Dermis blood vessel endothelial cell (primary cell): ENCODE measurements at places on chromosomes 7 and 10. TPM values are rescaled to one million over a fixed set of nuclear protein-coding genes. Genes with fewer than 3 reads are reported as not detected.

DNA sequence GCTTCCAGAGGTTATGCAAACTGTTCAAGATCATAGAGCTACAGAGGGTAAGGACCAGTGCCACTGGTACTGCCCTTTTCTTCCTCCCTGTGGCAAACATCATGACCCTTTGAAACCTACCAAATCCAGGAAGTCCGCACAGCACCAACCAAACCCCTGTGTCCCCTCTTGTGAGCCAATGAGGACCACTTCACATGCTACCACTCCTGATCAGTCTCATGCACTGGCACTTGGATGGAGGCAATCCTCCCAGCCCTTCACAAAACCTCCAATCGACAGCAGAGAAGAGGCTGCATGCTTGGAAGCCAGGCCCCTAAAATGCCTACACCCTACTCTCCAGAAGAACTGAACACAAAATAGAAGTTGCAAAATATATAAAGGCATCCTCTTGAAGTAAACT is 248.0 kb downstream of the TNS3 start:
- DNase-seq: no peak

- DNase-seq: peak; percentile 86
Measured at GRCh38 chr7:131859147-131859821, 302.9 kb upstream of the PODXL start.

ZNF12 gene
- 16.8 and 18.7 TPM in 2 replicates for total RNA-seq

GRCh38 chr7:78018641-78019446 is 220.3 kb downstream of the PHTF2 start:
- peak; percentile 25 for DNase-seq

- peak; percentile 81 for DNase-seq
Measured at GRCh38 chr7:130909881-130910672, 176.1 kb upstream of the KLF14 start.

DNA sequence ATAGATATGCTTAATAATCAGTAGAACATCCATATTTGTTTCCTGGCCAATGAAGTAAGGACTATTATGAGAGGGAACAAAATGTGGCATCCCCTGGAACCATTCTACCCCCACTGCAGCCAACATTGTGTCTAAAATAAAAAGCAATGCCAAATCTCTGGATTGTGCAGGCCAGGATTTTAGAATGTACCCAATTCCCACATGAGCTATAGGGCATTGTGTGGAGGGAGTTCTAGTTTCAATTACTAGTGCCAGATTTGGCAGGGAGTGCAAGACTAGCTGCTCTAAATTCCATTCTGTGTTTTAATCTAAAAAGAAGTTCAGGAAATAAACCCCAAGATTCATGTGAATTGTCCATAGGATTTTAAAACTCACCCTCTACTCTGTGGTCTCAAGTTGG is 112.3 kb downstream of the HGF start:
- DNase-seq: no peak

GRCh38 chr7:82019551-82020475 is 250.0 kb upstream of the HGF start:
- DNase-seq: no peak

GRCh38 chr7:36021367-36021766 is 131.7 kb upstream of the EEPD1 start:
- peak; percentile 54 for DNase-seq

GRCh38 chr10:128072941-128073645 is 53.1 kb downstream of the MKI67 start:
- DNase-seq: no peak

- DNase-seq: no peak
Measured at GRCh38 chr10:43225787-43226153, 41.1 kb downstream of the RASGEF1A start.

DNA sequence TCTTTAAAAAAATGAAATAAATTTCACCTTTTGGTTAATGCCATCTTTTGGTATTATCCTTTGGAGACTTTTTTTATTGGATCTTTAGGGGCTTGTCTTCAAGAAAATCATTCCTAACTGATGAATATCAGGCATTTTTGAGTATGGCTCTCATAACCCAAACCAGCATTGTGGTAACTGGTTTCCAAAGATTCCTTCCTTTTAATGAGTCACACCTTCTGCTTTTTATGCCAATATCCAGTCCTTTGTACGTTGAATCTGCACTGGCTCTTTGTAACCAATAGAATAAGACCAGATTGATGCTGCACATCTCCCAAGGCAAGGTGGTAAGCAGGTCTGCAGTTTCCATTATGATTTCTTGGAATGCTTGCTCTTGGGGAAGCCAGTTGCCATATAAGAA is 89.1 kb downstream of the GPR158 start:
- no peak for DNase-seq

GRCh38 chr10:128382225-128382624 is 256.0 kb upstream of the MKI67 start:
- no peak for DNase-seq

DNA sequence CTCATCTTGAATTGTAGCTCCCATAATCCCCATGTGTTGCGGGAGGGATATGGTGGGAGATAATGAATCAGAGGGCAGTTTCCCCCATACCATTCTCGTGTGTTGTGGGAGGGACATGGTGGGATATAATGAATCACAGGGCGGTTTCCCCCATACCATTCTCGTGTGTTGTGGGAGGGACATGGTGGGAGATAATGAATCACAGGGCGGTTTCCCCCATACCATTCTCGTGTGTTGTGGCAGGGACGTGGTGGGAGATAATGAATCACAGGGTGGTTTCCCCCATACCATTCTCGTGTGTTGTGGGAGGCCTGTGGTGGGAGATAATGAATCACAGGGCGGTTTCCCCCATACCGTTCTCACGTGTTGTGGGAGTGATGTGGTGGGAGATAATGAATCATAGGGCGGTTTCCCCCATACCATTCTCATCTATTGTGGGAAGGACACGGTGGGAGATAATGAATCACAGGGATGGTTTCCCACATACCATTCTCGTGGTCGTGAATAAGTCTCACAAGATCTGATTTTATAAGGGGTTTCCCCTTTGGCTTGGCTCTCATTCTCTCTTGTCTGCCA is 271.0 kb downstream of the MAD1L1 start:
- DNase-seq: peak; percentile 10

DNA sequence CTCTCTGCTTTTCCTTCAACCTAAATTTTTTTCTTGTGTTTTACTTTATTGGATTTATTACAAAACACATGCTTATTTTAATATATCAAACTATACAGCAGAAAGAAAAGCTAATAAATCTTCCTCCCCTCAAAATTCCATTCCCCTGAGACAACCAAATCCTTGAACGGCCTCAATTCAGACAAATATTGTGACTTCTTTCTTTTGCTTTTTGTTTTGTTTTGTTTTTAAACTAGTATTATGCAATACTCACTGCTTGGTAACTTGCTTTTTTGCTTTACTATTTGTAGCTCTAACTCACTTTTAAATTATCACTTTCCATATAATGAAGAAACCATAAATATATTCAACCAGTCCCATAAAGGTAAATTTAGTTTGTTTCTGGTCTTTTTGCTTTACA is 59.4 kb upstream of the CDK1 start:
- DNase-seq: no peak

GRCh38 chr7:110253093-110253492 is 837.8 kb upstream of the LRRN3 start:
- DNase-seq: no peak

- no peak for DNase-seq
Measured at GRCh38 chr7:152344253-152344652, 91.5 kb downstream of the KMT2C start.

- no peak for DNase-seq
Measured at GRCh38 chr10:61608255-61609033, 54.3 kb upstream of the CABCOCO1 start.

RAPGEF5 gene
- total RNA-seq: 176 and 269 TPM in 2 replicates

ZNF736 gene
- total RNA-seq: 8.7 and 11.2 TPM in 2 replicates

GRCh38 chr10:114402871-114403540 is 1.3 kb downstream of the AFAP1L2 start:
- no peak for DNase-seq

GRCh38 chr7:3861941-3862340 is 560.9 kb downstream of the SDK1 start:
- peak; percentile 57 for DNase-seq

RAB19 gene
- not detected in 2 replicates for total RNA-seq

ADCK2 gene
- total RNA-seq: 30.6 and 44.2 TPM in 2 replicates

GRCh38 chr7:28983396-28984190 is 25.5 kb upstream of the TRIL start:
- no peak for DNase-seq

GRCh38 chr10:91010952-91011351 is 90.1 kb upstream of the ANKRD1 start:
- no peak for DNase-seq

DNA sequence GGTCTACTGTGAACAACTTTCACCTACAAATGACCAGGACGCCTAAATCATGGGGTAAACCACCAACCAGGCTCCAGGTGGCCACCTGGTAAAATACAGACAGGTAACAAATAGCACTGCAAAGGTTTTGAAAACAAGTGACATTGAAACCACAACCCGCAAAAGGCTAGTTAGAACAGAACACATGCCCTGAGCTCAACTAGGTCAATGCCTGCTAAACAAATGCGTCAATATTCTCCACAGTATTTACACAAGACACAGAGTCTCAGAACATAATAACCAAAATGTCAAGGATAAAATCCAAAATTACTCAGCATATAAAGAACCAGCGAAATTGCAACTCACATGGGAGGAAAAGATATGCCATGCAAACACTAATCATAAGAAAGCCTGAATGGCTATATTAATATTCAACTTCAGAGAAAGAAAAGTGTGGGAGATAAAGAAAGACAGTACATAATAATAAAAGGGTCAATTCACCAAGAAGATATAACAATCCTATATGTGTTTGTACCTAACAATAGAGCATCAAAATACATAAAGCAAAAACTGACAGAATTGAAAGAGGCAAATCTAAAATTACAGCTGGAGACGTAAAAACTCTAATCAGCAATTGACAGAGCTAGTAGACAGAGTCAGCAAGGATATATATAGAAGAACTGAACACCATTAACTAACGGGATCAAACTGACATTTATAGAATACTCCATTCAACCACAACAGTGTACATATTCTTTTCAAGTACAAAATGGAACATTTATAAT is 47.6 kb downstream of the SMURF1 start:
- no peak for DNase-seq

GRCh38 chr10:116721547-116722392 is 20.6 kb downstream of the HSPA12A start:
- no peak for DNase-seq

NFE2L3 gene
- total RNA-seq: 33.4 and 38.6 TPM in 2 replicates

GRCh38 chr10:104732222-104732621 is 91.1 kb downstream of the SORCS3 start:
- no peak for DNase-seq

HPSE2 gene
- 0.05 TPM in 1 of 2 replicates, not detected in the other for total RNA-seq

DNA sequence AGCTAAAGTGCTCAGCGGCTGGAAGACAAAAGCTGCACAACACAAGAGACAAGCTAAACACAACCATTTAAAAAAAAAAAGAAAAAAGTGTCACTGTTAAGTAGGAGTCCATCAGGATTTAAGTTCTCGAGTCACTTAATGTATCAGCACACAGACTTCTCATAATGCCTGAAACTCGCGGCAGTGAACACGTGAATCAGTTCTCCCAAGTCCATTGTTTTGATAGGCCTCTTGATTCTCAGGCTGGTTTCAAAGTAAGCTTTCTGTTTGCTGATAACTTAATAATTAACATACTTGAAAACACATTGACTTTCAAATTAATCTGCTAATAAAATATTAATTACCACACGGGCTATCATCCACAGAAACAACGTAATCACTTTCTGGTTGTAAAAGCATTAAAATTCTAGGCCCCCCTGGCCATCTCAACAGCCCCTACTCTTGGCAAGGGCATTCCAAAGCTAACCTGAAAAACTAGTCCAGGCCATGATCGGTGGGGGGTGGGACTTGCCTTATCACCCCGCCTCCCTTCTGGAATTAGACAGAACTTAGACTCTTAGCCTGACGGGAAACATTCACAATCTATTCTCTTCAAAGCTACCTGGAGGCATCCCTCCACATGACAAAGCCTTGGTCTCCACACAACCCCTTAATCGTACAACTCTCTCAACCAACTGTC is 129.0 kb downstream of the DIP2C start:
- no peak for DNase-seq

DNA sequence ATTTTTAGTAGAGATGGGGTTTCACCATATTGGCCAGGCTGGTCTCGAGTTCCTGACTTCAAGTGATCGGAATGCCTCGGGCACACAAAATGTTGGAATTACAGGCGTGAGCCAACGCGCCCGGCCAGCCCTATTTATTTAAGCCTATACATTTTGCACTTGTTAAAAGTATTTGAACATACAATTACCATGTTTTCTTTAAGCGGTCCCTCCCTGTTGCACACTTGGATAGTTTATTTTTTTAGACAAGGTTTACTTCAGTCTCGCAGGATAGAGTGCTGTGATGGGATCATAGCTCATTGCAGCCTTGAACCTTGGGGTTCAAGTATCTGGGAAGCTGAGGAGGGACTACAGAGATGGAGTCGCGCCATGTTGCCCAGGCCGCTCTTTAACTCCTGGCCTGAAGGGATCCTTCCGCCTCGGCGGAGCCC is 35.7 kb upstream of the SRRM3 start:
- no peak for DNase-seq

GRCh38 chr10:111872591-111872990 is 311.0 kb downstream of the GPAM start:
- DNase-seq: no peak

DNA sequence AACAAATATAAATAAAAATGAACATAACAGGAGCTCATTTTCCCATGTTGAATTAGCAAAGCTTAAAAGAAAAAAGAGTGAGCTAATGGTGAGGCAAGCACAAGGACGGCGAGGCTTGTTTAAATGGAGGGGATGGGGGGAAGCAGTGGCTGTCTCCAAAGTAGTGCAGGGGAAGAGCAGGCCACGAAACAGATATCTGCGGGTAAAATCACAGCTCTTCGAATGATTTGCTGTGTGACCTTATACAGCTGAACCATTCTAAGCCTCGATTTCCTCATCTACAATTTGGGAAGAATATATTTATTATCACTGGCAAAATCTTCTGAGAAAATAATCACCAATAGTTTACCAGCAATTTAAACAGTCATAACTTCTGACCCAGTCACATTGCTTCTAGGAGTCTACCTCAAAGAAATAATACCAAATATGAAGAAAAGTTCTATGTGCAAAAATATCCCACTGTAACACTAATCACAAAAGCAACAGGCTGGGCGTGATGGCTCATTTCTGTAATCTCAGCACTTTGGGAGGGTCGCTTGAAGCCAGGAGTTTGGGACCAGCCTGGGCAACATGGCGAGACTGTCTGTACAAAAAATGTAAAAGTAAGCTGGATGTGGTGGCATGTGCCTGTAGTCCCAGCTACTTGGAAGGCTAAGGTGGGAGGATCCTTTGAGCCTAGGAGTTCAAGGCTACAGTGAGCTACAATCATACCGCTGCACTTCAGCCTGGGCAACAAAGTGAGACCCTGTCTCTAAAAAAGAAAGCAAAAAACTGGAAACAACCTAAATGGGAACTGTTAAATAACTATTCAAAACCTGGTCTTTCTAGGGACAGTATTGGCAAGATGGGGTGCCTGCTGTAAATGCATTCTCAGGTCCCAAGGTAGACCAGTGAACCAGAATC is 63.1 kb upstream of the ASAH2 start:
- DNase-seq: no peak

- DNase-seq: peak; percentile 10
Measured at GRCh38 chr10:129531969-129532660, 65.1 kb downstream of the MGMT start.

ORAI2 gene
- 94.3 and 147 TPM in 2 replicates for total RNA-seq
